ENCODE measurements at places on chromosomes 16 and 17.

GRCh38 chr16:25988084-25988483 lies 296.3 kb downstream of the HS3ST4 start:
- no peak for DNase-seq

- DNase-seq, result no peak
These were observed 27.1 kb upstream of the DBNDD1 start for GRCh38 chr16:90046122-90046970.

DNA sequence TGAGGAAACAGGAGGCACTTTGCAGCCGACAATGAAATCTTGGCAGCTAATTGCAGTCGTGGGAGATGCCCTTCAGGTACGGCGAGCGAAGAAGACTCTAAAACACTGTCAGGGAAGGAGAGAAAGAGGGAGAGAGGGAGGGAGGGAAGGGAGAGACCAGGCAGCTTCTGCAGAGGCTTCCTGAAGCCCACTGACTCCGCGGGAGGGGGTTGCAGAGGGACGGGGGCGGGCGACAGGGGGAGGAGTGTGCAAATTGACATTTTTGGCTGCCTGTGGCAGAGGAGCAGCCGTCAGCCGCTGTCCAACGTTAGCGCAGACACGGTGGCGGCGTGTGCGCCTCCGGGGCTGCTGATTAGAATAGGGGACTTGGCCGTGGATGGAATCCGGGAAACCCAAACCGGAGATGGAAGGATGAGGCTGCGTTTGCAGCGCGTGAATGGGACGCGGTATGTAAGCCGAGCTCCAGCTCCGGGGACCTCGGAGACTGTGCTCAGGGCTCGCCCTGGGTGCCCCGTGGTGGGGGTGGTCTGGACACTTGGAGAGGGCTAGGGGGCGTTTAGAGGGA lies 849.1 kb upstream of the RBFOX1 start:
- DNase-seq, result no peak

GRCh38 chr16:66572356-66572755 lies 6.1 kb downstream of the CMTM1 start:
- no peak for DNase-seq

- DNase-seq, result no peak
These were observed 7.4 kb downstream of the PRKCB start for GRCh38 chr16:23843143-23843542.

DNA sequence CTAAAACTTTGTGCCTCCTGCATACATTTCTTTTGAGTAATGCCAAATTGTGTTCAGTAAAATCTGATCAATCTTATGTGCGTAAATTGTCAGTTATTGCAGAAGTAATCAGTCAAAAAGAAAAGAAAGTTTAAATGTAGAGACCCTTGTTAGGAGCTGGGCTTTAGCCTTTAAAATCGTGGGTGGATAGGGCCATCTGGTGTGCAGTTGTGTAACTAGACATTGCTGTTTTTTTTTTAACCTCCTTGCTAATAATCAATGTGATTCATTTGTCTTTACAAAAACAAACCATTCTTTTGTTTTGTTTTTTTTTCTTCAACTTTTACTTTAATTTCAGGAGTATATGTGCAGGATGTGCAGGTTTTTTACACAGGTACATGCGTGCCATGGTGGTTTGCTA lies 5.3 kb upstream of the WWOX start:
- no peak for DNase-seq

- DNase-seq, result no peak
These were observed 5.1 kb upstream of the CISD3 start for GRCh38 chr17:38725066-38725465.

- no peak for DNase-seq
These were observed 11.9 kb upstream of the ASGR1 start for GRCh38 chr17:7191069-7191468.

DNA sequence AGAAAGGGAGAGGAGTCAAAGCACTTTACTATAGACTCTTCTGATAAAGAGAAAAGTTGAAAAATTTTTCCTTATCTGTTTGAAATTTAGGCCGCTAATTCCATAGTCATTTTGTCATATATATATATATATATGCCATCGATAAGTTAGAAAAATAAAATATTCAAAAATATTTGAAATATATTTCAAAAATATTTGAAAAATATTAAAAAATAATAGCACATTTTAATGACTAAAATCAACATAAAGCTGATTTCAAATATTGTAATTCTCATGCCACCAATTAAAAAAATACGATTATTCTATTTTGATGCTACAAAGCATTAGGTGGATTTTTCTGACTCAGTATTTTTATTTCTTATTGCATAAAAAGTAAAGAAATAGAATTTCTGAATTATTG lies 87.1 kb downstream of the KIF2B start:
- DNase-seq, result no peak

DNA sequence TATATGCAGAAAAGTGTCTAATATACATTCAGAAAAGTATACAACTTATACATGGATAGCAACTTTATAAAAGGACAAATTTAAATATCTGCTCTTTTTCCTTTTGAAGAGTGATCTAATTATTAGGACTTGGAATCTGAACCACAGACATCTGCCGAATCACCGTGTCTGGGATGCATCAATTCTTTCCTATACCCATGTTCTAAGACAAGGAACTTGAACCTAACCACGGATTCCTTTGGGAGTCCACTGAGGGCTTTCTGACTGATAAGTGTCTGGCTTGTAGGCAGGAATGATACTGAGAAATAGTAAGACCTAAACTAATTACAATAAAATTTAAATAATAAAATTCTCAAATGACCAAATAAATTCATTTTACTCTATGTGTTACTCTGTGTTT lies 54.2 kb downstream of the NDEL1 start:
- no peak for DNase-seq

- DNase-seq, result no peak
These were observed 33.8 kb upstream of the CRISPLD2 start for GRCh38 chr16:84785843-84786581.

GRCh38 chr16:55379876-55380390 lies 55.9 kb downstream of the IRX6 start:
- no peak for DNase-seq

GRCh38 chr16:88869673-88869980 lies 3.2 kb upstream of the PABPN1L start:
- DNase-seq, result no peak

GRCh38 chr16:56896244-56896643 lies 31.2 kb downstream of the SLC12A3 start:
- no peak for DNase-seq

DNA sequence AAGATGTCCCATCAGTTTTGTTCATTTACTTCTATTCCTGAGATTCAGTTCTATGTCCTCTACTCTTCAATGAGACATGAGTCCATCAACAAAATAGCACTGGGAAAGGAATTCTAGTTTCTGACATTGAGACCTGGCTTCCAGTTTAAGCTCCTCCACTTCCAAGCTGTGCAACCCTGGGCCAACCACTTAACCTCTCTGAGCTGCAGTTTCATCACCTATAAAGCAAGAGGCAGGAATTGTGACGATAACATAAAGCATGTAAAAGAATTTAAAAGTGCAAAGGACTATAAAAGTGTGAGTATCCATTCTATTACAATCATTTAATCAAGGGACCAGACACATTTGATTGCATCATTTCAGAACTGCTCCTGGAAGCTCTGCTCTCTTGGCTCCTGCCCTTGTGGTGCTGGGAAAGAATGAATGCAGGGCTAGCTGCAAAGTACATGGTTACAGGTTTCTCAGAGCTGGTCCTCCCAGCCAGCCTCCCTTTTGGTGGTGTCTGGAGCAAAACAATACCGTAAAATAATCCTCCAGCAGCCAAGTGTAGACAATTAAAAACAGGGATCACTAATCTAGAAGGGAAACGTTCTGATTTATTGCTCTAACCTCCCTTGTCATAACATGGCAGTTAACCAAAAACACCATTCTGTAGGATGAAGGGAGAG lies 113.9 kb downstream of the VPS53 start:
- DNase-seq, result no peak

DNA sequence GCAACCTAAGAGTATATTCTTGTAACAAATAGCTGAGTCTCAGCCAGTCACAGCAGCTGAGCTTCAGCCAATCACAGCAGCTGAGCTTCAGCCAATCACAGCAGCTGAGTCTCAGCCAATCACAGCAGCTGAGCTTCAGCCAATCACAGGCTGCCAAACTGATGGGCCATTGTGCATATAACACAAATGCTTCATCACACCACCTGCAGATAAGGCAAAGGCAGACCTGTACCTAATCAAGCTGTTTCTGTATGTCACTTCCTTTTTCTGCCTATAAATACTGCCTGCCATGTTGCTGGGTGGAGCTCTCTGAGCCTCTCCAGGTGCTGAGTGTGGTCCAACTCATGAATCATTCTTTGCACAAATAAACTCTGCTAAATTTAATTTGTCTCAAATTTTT lies 19.9 kb downstream of the MYH13 start:
- DNase-seq, result no peak

All from amniotic stem cell (primary cell).